NCI-H524 (cell line): ENCODE measurements at places on chromosomes 5 and 9.

- no peak for DNase-seq
Measured at GRCh38 chr9:16331527-16331926, 538.9 kb downstream of the BNC2 start.

- DNase-seq, result peak; percentile 85
Measured at GRCh38 chr5:67209141-67209771, 12.7 kb upstream of the CD180 start.

- no peak for DNase-seq
Measured at GRCh38 chr9:121178676-121179372, 22.8 kb downstream of the RAB14 start.

DNA sequence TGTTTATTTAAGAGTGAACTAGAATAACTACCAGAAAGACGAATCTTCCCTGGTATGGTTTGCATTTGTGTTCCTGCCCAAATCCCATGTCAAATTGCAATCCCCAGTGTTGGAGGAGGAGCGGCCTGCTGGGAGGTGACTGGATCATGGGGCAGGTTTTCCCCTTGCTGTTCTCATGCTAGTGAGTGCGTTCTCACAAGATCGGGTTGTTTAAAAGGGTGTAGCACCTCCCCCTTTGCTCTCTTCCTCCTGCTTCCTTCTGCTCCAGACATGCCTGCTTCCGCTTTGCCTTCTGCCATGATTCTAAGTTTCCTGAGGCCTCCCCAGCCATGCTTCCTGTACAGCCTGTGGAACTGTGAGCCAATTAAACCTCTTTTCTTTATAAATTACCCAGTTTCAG, 210.3 kb upstream of the TBC1D2 start:
- peak; percentile 73 for DNase-seq

DNA sequence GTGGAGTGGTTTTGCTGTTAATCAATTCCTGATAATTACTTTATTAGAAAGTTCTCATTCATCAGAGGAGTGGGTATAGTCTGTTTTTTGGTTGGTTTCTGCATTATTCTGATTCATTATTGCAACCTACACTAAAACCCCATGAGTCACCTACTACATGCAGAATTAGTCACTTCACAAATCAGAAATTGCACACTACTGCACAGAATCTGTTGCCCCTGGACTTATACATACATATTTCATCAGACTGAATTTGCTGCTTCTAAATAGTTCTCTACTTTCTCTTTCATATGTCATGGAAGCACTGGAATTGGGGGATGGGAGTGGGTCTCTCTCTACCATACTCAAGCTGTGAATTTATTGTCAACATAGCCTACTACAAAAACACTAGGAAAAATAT, 585.1 kb downstream of the DNAH5 start:
- DNase-seq, result no peak

- no peak for DNase-seq
Measured at GRCh38 chr5:142254431-142254830, 70.4 kb downstream of the SPRY4 start.

- DNase-seq, result no peak
Measured at GRCh38 chr9:93206576-93207155, 22.7 kb downstream of the WNK2 start.

DNA sequence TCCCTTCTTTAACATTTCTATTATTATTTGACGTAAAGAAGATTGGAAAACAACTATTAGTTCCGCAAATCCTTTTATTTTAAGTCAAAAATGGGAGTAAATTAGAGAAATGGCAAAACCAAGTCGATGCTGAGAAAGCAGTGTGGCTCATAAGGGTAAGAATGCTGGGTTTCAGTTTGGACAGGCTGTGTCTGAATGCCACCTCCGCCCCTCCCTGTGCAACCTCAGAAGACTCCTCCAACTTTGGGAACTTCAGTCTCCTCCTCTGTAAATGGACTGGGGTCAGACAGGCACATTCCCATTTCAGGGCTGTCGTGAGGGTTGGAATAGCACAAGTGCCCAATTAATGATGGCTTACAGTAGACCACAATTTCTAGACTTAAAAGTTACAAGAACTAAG, 154.0 kb downstream of the GABBR2 start:
- DNase-seq, result no peak

- DNase-seq, result no peak
Measured at GRCh38 chr5:131279204-131279603, 15.4 kb downstream of the CDC42SE2 start.

- no peak for DNase-seq
Measured at GRCh38 chr5:159252195-159252594, 10.9 kb upstream of the UBLCP1 start.

GRCh38 chr5:83957188-83957587, 236.5 kb upstream of the HAPLN1 start:
- DNase-seq, result peak; percentile 70

DNA sequence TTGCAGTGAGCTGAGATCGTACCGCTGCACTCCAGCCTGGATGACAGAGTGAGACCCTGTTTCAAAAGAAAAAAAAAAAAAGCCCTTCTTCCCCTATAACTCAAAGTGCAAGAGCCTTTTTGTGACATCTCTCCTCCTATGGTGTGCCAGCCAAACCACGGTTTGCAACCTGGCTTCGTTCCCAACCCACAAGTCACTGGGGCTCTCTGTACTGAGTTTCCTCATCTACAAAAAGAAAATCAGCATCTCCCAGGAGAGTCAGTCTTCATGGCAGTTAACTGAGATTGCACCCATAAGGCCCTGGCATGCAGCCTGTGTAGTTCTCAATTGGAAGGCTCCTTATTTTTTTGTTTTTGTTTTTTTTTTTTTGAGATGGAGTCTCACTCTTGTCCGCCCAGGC, 14.8 kb downstream of the ODF2 start:
- no peak for DNase-seq

- no peak for DNase-seq
Measured at GRCh38 chr5:106587-106986, 14.6 kb downstream of the PLEKHG4B start.
